ENCODE measurements at places on chromosomes 12 and 14. TPM values are rescaled to one million over a fixed set of nuclear protein-coding genes. Genes with fewer than 3 reads are reported as not detected.

DNA sequence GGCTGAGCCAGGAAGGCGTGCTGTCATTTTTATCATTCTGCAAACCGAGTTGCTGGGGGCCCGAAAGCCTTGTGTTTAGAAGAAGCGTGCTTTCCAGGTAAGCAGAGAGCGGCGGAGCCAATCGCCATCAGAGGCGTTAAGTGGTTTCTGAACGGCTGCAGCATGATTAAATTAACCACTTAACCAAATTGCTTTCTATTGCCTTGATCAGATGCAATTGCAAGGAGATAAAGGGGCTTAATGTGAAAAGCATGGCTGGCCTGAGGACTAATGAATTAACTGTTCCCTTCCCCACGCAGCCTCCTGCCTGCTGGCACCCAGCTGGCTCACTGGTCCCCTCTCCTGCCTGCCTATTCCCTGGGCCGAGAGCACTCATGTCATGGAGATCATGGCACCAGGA lies 36.6 kb upstream of the CHGA start:
- DNase-seq: peak; percentile 10

- DNase-seq: no peak
These were observed 26.5 kb upstream of the TTC7B start for GRCh38 chr14:90842726-90843125.

DNA sequence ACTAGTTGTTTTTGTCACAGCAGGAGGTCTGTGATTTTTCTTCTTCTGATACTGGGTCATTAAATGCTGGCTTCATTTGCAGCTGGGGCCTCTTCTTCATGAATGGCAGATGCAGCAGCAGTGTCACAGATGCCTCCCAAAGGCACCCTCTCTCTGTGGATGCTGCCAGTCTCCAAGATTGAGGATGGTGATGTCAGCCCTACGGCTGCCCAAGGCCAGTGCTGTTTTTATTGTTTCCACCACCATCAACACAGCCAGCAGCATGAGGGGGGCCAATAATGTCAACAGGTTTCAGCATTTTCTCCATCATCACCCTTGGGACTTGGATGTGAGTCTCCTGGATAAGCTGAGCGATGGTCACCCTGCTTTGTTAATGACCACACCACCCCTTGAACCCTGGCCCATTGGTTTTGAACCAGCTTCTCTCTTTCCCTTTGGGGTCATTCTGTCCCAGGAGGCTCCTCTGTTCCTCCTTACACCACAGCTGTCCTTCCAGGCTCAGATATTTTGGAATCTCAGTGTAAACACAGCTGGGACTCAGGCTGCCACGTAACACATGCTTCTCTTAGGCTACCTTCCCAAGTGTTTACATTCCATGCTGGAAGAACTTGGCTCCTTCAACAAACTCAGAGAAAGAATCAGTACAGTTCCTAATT lies 151.7 kb upstream of the DDHD1 start:
- DNase-seq: no peak

DNA sequence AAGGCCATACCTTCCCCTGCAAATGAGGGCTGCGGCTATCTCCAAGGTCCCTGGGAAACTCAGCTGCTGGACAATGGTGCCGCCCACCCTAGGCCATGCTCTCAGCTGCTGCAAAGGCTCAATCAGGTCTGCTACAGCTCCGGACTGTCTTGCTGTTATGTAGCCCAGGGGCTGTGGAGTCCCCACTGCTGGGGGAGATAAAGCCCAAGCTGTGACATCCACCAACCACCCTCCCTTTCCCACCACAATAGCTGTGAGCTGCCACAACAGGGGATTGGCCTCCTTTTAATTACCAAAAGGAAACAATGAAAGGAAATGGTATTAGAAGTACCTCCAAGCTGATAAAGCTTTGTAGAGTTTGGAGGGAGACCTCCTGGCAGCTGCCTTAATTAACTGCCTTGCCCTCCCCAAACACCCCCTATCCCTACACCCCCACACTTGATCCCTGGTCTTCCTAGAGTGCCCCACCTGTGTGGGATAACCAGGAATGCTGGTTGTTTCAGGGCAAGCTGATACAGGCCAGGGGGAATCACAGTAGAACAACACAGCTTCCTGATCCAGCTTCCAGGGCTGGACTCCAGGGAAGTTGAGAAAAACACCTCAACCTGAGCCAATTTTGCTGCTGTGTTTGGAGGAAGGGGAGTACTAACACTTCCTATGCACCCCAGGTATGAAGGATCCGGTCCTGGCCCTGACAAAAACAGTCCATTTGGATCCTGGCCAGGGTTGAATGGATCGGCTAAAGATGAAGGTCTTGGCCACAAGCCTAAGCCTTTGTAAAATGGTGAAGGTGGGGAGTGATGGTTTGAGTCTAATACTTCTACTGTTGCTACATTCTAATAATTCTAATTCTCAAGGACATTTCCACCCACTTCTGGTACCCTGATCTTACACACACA lies at the start of gene VWF:
Gene VWF (minus strand): TSS at position 260 of the 899 bp plus-strand sequence. CDS start 1,474 bp downstream, outside the sequence.
- no peak for DNase-seq

- no peak for DNase-seq
These were observed 7.9 kb downstream of the METTL25 start for GRCh38 chr12:82366197-82366596.

GRCh38 chr14:44436458-44436857 lies 70.6 kb downstream of the FSCB start:
- no peak for DNase-seq

DNA sequence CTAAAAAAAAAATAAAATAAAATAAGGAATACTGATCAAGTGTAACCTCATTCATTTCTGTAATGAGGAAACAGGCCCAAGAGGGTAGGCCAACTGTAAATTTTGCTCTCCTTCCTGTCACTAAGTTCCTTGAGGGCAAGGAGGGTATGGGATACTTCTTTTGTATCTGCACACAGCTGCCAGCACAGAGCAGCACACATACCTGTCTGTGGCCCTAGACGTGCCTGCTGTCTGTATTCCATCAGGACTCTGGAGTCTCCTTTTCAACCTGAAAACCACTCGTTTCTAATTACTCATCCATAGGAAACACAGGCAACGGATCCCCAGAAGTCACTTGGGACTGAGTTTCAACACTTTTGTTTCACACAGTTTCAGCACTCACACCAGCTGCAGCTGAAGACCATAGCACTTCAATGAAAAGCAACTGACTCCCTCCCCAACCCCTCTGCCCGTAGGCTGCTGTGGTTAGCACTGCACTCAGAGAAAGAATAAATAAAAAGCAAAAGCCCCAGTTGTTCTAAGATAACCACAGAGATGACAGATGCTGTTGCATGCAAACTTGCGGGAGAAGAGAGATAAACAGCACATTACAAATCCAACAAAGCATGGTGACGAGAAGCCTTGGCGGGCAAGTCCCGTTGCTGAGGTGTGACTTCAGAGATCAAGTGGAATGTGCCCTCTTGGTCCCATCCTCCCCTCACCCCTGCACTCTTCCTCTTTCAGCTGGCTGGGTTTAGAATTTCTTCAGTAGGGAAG lies 24.9 kb downstream of the CRACR2A start:
- no peak for DNase-seq

GRCh38 chr12:57229046-57229633 lies 371 bp upstream of the SHMT2 start:
- no peak for DNase-seq

GRCh38 chr12:126157575-126157966 lies 1092.3 kb downstream of the AACS start:
- peak; percentile 68 for DNase-seq

- no peak for DNase-seq
These were observed 2.3 kb downstream of the GALC start for GRCh38 chr14:87990682-87991081.

DNA sequence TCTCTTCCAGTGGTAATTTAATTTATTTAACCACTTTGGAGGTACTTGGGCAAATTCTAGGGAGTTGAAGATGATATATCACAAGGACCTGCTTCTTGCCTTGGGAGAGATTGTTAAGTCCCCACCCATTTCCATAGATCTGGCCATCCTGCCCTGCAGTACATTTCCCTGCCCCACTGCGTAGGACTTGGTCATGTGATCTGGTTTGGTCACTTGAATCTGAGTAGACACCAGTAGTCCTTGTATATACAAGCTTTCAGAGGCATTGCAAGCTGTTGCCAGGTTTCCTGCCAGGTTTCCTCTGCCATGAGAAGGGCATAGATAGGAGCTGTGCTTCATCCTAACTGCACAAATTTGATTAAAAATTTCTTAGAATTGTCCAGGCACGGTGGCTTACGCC lies 200.0 kb downstream of the ADAMTS20 start:
- no peak for DNase-seq

DNA sequence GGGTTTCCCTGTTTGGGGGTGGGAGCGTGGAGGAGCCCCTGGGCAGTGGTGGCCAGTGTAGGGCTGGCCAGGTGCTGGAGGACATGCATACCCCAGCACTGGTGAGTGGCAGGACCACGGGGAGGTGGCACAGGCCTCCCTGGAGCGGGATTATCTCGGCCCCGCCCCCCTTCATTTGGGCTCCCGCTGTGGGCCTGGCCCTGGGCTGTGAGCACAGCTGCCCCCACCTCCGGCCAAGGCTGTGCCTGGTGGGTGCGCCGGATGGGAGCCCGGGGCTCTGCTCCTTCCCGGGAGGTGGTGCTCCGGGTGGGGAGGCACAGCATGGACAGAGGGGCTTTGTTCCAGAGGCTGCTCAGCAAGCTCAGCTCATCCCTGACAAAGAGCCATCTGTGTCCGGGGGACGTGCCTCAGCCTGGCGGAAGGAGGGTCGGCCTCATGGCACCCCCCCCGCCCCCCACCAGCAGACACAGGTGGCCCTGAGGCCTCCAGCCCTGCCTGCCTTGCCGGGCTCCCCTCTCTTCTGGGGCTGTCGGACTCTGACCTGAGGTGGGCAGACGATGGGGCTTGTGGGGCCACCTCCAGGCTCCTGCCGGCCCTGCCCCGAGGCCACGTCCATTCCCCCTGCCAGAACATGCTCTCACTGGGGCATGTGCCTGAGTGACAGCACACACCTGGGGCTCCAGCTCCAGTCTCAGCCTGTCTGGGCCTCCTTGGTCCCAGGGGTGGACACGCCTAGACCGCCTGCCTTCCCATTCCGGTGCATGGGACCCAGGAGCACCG lies 8.4 kb downstream of the TEDC1 start:
- no peak for DNase-seq

DNA sequence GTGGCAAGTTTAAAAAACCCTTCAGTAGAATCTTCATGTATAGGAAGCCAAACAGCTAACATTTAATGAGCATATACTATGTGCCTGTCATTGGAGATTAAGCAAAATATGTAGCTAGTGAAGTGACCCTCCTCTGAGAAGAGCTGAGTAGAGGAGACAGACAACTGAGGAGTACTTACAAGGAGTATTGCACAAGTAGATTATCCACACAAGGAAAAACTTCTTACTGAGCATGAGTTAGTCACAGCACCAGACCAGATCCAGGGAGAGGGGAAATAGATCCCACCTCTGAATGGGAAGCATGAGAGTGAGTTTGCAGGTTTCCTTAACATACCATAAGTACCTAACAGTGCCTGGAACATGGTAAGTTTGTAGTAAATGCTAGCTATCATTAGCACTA lies 33.0 kb downstream of the FRMD6 start:
- DNase-seq: no peak

DNA sequence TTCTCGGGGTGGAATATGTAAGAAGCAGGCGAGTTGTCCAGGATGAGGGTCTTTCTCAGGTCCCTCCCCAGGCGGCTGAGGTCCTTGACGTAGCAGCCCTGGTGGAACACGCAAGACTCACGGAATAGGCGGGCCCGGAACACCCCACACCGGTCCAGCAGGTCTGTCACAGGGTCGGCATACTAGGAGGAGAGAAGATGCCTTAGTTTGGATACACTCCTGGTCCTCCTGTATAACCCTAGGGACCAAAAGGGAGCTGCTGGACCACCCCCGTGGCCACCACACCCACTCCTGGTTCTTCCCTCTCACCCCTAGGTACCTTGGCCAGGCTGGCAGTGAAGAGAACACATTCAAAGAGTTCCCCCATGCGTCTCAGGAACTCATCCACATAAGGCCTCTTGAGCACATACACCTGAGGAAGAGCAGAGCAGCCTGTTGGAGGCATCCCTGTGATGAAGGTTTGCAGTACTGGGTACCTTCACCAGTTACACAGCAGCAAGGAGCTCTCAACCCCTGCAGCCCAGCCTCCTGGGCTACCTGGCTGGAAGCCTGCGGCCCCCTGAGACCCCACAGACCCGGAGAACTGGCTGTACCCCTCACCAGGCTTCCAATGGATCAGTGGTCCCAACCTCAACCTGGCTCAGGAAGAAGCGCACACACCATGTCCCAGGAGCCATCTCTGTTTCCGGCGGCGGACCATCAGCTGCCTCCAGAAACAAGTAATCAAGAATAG lies 5.5 kb upstream of the AVIL start:
- DNase-seq: no peak

DNA sequence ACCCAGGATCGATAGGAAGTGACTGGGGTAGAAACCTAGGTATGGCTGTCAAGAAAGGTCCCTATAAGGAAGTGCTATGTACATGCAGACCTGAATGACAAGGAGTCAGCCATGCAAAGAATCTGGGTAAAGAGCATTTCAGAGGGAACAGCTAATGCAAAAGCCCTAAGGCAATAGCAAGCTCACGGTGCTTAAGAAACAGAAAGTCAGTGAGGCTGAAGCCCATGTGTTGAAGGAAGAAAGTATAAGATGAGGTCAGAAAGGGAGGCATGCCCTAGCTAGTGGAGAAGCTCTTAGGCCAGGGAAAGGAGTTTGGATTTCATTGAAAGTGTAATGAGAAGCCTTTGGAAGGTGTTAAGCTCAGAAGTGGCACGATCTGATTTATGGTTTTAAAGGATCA lies 6.0 kb upstream of the ADCY6 start:
- no peak for DNase-seq

DNA sequence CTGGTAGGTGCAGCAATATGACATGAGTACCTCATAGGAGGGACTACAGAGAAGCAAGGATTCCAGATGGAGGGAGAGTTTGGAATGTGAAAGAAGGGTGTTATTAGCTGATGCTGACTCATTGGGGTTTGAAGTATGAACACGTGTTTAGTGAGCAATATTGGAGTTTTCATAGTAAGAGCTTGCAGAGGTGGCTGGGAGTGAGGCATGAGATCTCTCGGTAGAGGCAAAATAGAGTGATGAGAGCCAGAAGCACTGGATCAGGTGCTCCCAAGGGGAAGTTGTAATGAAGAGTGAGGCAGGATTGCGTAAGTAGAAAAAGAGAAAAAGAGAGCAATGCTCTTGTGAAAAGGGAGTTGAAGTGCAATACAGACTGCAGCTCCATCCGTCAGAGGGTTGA lies 42.1 kb downstream of the MGST1 start:
- DNase-seq: no peak

Gene SAV1
- 55.0 TPM for total RNA-seq

Gene FIGNL2
- 0.52 TPM for total RNA-seq

Gene KRT78
- total RNA-seq: not detected

Gene NXPH4
- 2.9 TPM for total RNA-seq

Data from body of pancreas (tissue), 4 donors.